ENCODE measurements at places on chromosomes 7 and 10. TPM values are rescaled to one million over a fixed set of nuclear protein-coding genes. Genes with fewer than 3 reads are reported as not detected.

DNA sequence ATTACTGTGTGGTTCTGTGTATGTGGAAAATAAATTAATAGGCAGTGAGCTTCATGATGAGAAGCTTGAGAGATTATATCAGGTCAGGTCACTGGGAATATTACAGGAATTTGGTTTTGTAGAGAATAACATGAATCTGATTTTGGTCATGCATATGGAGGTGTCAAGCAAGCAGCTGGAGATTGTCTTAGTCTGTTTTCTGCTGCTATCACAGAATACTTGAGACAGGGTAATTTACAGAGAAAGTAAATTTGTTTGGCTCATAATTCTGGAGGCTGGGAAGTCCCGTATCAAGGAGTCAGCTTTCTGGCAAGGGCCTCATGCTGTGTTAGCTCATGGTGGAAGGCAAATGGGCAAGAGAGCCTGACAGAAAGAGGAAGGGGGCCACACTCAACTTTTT is 120.7 kb upstream of the FAM3C start:
- no peak for DNase-seq

The TFPI2 gene
- 1.9 TPM for total RNA-seq

DNA sequence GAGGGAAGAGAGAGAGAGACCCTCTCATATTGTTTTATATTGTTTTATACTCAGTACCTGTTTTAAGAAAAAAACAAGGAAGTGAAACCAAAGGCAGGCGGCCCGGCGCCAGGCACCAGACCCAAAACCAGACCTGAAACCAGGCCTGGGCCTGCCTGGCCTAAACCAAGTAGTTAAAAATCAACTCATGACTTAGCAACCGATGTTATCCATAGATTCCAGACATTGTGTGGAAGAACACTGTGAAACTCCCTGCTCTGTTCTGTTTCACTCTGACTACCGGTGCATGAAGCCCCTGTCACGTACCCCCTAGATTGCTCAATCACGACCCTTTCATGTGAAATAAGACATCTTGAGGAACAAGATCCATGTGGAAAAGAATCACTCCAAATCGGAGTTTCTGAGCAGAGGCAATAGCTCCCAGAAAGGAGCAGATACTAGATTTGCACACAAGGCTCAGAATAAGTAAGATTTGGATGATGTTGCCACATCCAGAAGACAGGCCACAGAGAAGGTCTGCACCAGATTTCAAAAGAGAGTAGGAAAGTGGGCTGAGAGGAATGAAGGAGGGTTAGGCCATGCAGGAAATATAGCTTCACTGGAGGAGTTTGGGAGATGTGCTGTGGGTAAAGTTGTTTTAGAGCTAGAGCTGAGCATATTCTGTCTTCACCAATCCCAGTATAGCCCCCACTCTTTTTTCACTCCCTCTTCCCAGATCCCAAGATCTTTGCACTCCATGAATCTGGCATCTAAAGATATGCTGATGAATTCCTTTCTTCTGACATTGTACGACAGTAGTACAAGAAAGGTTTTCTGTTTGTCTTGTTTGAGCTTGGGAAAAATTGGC is 8.8 kb upstream of the ZNF248 start:
- no peak for DNase-seq

DNA sequence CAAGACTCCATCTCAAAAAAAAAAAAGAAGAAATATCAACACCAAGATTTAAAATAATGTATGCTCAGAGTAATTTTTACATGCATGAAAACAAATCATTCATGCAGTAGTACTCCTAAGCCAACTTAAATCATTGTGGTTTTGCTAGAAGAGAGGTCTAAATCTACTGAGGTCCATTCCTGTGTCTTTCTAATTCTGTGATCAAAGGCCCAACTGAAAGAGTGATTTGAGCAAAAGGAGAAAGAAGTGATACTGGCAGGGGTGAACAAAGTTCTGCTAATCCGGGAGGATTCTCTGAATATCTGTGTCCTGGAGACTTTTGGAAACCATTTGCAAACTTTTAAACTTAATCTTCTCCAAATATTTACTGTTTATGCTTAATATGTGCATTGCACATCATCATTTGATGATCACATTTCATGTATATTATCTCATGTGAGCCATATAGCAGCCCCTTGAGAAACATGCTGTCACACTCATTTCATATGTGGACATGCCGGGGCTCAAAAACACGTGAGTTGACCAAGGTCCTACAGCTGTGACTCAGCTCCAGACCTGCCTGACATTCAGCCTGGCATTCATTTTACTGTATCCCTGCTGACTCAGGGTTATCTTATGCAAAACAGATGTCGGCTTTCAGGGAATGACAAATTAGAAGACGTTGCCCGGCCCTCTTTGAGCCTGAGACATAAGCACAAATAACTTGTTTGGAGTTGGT is 76.4 kb downstream of the FAM107B start:
- DNase-seq = no peak

DNA sequence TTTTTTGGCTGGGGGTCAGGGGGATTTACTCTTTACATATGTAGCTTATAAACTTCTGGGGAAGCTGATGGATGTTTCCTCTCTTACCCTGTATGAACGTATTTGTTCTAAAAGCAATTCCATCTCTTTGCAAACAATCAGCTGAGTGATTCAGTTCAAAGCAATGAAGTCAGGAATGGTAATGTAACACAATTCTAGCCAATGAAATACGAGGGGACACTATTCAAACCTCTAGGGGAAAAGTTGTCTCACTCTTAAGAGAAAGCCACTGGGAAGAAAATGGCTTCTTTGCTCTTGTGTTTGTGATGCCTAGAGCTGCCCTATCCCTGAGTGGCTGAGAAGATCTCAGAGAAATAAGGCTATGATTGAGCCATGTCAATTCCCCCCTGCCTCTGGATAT is 134.8 kb upstream of the SEMA3C start:
- no peak for DNase-seq

DNA sequence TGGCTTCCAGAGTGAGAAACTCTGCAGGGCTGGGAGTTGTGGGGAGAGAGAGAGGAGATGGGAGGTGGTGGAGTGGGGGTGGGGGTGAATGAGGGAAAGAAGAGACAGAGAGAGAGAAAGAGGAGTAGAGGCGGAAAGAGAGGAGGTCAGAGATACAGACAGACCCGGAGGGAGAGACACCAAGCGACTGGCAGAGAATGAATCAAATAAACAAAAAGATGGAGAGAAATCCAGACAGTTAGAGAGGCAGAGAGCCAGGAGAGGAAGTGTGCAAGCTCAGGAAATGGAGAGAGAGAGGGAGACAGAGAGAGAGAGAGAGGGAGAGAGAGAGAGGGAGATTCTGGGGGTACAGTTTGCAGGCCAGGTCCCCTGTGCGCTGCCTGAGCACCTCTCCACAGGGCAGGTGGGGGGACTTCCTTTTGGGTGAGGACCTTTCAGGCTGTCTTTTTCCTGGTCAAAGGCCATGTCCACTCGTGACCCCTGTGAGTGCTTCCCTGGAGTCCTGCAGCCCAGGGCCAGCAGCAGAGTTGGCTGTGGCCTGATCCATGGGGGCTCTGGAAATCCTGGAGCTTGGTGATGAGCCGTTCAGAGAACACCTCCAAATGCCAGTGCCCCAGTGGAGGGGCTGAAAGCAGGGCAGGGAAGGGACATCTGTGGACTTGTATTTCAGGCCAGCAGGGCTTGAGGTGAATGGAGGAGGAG is 25.0 kb upstream of the PCBD1 start:
- no peak for DNase-seq

All from cardiac septum (tissue), 1 donor.